Right renal cortex interstitium (tissue), 3 donors: ENCODE measurements at places on chromosomes 4 and X. TPM values are rescaled to one million over a fixed set of nuclear protein-coding genes. Genes with fewer than 3 reads are reported as not detected.

The COL25A1 gene
- 16.8 TPM for polyA plus RNA-seq

The PABPC5 gene
- polyA plus RNA-seq: 5.3 TPM

DNA sequence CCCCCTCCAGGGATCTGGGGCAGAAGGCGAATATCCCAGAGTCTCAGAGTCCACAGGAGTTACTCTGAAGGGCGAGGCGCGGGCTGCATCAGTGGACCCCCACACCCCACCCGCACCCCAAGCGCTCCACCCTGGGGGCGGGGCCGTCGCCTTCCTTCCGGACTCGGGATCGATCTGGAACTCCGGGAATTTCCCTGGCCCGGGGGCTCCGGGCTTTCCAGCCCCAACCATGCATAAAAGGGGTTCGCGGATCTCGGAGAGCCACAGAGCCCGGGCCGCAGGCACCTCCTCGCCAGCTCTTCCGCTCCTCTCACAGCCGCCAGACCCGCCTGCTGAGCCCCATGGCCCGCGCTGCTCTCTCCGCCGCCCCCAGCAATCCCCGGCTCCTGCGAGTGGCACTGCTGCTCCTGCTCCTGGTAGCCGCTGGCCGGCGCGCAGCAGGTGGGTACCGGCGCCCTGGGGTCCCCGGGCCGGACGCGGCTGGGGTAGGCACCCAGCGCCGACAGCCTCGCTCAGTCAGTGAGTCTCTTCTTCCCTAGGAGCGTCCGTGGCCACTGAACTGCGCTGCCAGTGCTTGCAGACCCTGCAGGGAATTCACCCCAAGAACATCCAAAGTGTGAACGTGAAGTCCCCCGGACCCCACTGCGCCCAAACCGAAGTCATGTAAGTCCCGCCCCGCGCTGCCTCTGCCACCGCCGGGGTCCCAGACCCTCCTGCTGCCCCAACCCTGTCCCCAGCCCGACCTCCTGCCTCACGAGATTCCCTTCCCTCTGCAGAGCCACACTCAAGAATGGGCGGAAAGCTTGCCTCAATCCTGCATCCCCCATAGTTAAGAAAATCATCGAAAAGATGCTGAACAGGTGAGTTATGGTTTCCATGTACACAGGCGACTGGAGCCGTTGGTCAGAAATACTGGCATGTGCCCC, at the start of gene CXCL1:
Gene CXCL1 (plus strand): TSS at position 264 of the 926 bp plus-strand sequence. CDS start 78 bp downstream, at position 342.
- DNase-seq: no peak

The RNF128 gene
- polyA plus RNA-seq: 9.5 TPM

The ALPK1 gene
- 10.3 TPM for polyA plus RNA-seq

DNA sequence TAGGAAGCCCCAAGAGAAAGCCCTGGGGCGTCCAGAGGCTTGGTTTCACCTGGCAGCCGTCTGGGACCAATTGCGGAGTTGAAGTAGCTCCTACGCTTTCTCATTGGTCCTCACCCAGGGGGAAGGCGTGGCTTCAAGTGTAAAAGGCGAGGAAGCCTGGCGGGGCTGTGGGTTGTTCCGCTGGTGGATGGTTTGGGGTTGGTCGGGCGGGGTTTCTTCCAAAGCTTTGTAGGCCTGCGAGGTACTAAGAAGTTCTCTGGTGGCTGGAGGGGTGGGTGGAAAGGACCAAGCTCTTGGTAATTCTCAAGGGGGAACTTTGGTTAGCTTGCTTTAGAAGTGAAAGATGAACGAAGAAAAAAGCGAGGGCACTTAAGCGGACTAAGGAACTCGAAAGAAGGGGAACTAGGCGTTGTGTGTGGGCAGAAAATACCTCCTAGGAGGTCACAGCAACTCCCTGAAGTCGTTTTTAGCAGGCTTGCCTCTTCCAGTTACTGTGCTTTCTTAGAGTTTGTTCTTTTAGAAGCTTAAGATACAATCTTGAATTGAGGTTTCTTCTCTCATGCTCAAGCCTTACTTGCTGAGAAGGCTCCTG, 36.6 kb downstream of the CCNG2 start:
- no peak for DNase-seq

GRCh38 chr4:152920768-152921167, 15.4 kb upstream of the FHDC1 start:
- no peak for DNase-seq

- DNase-seq: no peak
Measured at GRCh38 chr4:175929441-175929840, 117.4 kb upstream of the GPM6A start.

DNA sequence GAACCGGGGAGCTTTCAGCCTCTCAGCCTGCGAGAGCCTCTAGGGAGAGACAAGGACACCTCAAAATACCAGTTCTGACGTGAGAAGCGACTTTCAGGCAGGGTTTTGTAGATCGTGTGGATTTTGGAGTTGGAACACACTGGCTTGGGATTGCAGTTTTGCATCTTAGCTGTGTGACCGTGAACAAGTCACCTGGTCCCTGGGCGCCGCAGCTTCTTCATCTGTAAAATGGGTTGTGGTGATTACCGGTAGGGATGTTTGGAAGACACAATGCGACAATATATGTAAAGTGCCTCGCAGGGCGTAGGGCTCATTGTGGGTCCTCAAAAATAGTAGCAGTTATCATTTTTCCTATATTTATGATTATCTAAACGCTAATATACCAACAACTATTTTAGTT, 43.7 kb upstream of the STOX2 start:
- DNase-seq: no peak

- no peak for DNase-seq
Measured at GRCh38 chr4:139007640-139008039, 7.9 kb upstream of the NOCT start.

DNA sequence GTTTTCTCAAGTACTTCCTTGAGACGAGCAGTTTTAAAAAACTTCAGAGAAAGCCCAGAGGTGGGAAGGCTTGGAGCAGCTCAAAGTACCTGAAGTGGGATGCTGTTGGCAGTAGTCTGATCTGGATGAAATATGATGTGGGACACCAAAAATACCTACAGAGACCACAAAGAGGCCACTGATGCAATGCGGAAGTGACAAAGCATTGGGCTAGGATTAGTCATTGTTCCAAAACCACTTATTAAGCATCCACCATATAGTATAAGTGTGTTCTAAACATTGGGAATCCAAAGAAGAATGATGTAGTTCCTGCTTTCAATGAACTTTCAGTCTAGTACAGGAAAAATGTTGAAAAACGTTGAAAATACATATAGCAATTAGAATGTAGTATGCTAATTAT, 386.1 kb upstream of the CNKSR2 start:
- no peak for DNase-seq

GRCh38 chr4:125681240-125681639, 366.5 kb downstream of the FAT4 start:
- no peak for DNase-seq

GRCh38 chrX:95907081-95907480, 777.6 kb upstream of the DIAPH2 start:
- DNase-seq: no peak

DNA sequence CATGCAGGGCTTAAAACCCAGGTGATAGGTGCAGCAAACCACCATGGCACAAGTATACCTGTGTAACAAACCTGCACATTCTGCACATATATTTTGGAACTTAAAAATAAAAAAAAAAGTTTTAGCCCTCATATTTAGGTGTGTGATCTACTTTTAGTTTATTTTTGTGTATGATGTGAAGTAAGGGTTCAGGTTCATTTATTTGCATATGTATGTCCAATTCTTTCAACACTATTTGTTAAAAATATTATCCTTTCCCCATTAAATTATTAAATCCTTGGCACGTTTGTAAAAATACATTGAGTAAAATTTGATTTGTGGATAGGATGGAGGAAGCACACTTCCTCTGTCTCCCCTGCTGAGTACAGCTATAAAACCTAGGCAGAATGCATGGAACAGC, 12.9 kb downstream of the RAB39B start:
- no peak for DNase-seq

DNA sequence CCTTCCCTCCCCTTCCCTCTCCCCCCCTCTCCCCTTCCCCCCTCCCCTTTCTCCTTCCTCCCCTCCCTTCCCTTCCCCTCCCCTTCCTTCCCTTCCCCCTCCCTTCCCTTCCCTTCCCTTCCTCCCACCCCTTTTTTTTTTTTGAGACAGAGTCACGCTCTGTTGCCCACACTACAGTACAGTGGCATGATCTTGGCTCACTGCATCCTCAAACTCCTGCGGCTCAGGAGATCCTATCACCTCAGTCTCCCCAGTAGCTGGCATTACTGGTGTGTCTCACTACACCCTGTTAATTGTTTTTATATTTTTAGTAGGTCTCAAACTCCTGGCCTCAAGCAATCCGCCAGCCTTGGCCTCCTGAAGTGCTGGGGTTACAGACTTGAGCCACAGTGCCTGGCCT, 66.6 kb downstream of the TBC1D9 start:
- DNase-seq: no peak

GRCh38 chr4:141684785-141685184, 48.4 kb downstream of the IL15 start:
- no peak for DNase-seq
